ENCODE measurements at places on chromosomes 6 and 20.

- no peak for DNase-seq
Measured at GRCh38 chr6:37131960-37132253, 38.0 kb upstream of the PIM1 start.

- DNase-seq: no peak
Measured at GRCh38 chr6:31354158-31354863, 2.7 kb downstream of the HLA-B start.

DNA sequence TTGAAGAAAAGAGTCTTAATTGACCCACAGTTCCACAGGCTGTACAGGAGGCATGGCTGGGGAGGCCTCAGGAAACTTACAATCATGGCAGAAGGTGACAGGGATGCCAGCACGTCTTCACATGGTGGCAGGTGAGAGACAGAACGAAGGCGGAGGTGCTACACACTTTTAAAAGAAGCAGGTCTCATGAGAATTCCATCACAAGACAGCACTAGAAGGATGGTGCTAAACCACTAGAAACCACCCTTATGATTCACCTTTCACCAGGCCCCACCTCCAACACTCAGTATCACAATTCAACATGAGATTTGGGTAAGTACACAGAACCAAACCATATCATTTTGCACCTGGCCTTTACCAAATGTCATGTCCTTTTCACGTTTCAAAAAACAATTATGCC, 20.9 kb downstream of the TAGAP start:
- DNase-seq: no peak

- DNase-seq: no peak
Measured at GRCh38 chr6:73560853-73561407, 40.1 kb upstream of the EEF1A1 start.

GRCh38 chr6:14734416-14735340, 511.2 kb upstream of the JARID2 start:
- DNase-seq: no peak

Measured in activated T-helper 1 cell treated with anti-CD3 and anti-CD28 coated beads, Interleukin-2, amount 50 U/mL, for 16 hours (primary cell).